ENCODE measurements at places on chromosomes 1 and 21.

GRCh38 chr1:213733705-213734104, 254.1 kb upstream of the PROX1 start:
- no peak for DNase-seq

- DNase-seq: no peak
Measured at GRCh38 chr1:34163792-34164731, 968 bp downstream of the CSMD2 start.

- peak; percentile 22 for DNase-seq
Measured at GRCh38 chr1:176885751-176886150, 278.8 kb downstream of the ASTN1 start.

GRCh38 chr21:37208741-37209225, 58.4 kb downstream of the VPS26C start:
- DNase-seq: no peak

DNA sequence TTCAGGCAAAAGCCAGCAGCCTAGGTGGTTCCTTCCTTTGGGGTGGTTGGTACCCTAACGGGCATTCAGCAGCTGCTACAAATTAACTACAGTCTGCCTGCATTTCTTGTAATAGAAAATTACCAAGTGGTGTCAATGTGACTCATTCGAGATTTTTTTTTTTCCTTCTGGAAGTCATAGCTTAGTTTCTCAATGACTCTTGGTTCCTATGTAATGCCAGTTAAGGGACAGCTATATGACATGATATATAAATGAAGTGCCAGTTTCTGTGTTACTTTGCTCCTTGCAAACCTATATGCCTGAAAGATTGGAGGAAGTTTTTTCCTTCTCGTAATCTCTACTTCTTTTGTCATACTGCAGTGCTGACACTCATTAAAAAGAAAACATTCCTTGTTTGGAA, 2.6 kb downstream of the MGST3 start:
- no peak for DNase-seq

DNA sequence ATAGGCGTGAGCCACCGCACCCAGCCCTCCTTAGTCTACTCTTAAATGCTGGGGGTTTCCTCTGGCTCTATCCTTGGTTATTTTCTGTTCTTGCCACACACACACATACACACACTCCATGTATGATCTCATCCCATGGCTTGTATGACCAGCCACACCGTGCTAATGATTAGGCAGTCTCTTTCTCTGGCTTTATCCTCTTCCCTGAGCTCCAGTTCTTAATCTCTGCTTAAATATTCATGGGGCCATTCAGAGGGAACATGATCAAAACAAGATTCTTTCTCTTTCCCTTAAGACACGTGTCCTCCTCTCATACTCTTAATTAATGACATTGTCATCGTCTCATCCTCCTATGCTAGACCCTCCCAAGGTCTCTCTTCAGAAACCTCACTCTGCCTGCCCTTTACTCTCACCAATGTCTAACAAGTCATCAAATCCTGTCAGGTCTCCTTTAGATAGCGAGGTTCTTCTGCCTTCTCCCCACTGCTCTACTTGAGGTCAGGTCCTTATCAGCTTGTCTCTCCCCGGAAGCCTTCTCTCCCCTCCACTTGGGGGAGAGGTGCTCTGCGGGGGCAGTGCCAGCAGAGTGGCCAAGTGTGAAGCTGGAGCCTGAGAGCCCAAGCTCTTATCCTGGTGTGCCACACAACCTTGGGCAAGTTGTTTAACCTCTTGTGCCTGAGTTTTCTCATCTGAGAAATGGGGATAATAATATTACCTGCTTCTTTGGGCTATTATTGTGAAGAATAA, 83.0 kb upstream of the GNG12 start:
- no peak for DNase-seq

DNA sequence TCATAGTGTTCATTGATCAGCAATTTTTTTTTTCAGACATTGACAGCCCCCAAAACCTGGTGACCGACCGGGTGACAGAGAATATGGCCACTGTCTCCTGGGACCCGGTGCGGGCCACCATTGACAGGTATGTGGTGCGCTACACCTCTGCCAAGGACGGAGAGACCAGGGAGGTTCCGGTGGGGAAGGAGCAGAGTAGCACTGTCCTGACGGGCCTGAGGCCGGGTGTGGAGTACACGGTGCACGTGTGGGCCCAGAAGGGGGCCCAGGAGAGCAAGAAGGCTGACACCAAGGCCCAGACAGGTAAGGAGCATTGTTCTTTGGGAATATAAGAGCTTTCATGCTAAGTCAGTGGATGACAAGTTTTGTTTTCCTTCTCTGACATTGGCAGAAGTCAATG, 49.3 kb downstream of the TNN start:
- DNase-seq: no peak

DNA sequence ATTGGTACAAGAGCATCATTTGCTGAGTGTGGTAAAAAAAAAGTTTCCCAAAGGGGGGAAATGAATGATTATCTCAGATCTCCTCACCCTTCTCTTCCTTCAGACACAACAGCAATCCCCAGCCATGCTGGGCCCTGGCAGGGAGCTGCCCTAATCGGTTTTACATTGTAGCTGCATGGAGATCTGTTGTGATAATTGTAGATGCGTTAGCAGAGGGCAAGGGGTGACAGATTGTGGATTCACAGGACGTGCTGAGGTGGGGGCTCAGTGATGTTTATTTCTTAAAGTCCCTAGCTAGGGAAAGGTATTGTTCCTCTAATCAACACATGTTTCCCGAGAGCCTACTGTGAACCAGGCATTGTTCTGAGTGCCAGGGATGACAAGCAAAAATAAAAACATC, 304.1 kb downstream of the PBX1 start:
- DNase-seq: no peak

DNA sequence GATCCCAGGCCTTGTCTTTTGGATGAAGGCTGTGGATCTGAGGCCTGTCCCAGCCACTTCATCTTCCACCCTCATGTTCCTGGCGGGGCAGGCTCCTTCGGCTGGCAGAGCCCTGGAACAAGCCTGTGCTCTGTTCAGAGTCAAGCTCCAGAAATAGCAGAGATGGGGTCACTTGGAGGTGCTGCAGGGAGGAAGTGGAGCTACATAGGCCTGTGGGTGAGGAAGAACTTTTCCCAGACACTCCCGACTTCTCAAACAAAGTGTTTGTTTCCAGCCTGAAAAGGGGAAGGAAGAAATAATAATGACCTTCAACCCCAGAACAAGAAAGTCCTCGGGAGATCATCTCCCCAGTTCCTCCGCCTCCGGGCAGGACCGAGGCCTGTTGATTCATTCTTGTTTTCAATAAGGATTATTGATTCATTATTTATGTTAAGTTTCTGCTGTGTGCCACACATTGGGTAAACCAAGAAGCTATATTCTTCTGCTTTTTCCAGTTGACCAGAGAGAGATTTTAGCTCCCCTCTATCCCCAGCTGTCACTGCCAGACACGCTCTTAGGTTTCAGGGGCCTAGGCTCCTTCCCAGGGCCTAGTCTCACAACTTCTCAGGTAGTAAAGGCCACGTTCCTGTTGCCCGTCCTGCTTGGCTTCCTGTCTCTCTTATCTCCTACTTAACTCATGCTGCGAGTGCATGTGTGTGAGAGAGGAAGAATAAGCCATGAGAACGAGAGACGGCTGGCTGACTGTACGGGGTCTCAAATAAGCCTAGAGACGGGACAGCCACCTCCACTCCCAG, 16.9 kb downstream of the IKBKE start:
- no peak for DNase-seq

DNA sequence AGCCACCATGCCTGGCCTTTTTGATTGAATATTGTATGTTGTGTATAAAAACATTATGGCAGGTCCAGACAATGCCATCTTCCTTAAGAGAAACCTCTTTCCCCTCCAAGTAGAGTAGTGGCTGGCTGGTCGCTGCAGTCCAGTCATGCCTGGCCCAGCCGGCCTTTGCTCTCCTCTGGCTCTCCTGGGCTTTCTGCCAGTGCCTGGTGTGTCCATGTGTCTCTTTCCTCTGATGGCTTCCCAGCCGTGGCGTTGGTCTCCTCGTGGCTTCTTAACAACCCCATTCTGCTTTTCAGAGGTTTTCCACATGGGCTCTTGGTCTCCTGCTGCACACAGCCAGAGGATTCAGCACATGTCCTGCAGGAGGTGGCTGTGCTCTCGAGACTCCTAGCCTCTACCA, 58.7 kb downstream of the DIP2A start:
- no peak for DNase-seq

DNA sequence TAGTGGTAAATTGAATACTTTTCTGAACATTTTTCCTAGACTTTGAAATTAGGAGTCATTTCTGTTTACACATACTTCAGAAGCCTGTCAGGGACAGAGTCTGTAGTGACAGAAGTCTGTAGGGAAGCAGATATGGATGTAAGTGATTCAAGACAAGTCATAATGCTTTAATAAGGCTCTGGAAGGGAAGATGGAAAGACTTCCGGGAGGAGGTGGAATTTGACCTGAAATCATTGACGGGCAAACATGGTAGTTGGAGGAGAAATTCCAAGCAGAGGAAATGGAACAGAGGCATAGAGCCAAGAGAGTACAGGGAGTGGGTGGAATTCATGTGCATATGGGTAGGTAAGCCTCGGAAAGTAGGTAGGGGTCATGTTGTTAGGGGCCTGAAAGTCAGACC, 22.5 kb downstream of the CAMTA1 start:
- DNase-seq: no peak

- DNase-seq: no peak
Measured at GRCh38 chr1:40185951-40186864, 25.0 kb downstream of the RLF start.

DNA sequence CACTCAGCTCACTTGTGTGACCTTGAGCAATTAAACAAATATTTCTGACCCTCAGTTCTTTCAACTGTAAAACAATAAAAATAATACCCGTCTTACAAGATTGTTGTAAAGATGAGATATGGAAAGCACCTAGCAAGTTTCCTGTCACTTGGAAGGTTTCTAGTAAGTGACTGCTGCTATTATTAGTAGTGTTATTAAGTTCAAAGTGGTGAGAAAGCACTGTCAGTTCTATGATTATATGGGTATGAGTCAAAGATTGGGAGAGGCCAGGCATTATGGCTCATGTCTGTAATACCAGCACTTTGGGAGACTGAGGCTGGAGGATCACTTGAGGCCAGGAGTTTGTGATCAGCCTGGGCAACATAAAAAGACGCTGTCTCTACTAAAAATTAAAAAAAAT, 145.4 kb downstream of the C1orf21 start:
- DNase-seq: no peak

DNA sequence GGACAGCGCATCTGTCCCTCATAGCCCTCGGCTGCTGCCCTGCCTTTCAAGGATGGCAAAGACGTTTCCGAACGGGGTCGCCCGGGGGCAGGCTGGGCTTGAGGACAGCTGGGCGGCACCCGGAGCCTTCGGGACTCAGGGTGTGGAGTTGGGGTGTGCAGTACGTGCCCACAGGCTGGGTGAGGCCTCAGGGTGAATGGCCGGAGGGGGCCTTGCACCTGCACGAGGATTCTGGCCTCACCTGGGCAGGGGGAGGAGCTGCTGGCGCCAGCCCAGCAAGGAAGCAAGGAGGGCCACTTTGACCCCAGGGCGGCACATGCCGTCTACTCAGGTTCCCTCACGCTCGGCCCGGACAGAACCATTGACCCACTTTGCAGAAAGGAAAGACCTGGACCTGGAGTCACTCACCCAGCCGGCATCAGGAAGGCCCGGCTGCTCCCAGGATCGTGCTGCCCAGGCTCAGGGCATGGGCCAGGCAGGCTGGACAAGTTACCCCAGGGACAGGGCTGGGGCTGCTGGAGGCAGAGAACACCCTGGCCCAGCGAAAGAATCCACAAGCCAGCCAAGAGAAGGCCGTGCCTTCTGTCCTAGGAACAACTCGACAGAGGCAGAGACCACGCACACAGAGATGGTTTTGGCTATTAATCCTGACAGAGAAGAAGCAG, 65.1 kb upstream of the TTC34 start:
- no peak for DNase-seq

DNA sequence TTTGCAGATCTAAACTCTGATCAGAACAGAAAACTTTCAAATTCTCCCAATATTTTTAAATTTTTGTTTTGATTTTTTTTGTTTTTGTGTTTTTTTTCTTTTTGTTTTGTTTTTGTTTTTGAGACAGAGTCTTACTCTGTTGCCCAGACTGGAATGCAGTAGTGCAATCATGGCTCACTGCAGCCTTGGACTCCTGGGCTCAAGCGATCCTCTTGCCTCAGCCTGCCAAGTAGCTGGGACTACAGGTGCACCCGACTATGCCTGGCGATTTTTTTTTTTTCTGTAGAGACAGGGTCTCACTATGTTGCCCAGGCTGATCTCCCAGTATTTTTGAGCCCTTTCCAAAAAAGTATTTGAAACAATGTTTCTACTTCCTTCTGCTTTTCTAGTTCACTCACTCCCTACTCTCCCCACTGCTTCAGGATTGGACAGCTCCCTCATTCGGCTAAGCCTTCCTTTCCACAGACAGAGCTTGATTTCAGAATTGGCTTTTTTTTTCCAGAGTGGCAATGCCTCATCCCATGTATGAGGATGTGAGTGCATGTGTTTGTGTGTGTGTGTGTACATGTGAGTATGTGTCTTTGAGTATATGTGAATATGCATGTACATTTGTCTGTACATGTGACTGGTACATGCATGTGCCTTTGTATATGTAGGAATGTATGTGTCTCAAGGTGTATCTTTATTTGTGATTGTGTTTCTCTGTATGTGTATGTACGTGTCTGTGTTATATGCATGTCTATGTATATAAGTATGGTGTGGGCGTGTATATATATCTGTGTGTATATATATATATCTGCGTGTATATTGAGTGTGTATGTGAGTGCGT, 11.9 kb downstream of the LHX4 start:
- no peak for DNase-seq

DNA sequence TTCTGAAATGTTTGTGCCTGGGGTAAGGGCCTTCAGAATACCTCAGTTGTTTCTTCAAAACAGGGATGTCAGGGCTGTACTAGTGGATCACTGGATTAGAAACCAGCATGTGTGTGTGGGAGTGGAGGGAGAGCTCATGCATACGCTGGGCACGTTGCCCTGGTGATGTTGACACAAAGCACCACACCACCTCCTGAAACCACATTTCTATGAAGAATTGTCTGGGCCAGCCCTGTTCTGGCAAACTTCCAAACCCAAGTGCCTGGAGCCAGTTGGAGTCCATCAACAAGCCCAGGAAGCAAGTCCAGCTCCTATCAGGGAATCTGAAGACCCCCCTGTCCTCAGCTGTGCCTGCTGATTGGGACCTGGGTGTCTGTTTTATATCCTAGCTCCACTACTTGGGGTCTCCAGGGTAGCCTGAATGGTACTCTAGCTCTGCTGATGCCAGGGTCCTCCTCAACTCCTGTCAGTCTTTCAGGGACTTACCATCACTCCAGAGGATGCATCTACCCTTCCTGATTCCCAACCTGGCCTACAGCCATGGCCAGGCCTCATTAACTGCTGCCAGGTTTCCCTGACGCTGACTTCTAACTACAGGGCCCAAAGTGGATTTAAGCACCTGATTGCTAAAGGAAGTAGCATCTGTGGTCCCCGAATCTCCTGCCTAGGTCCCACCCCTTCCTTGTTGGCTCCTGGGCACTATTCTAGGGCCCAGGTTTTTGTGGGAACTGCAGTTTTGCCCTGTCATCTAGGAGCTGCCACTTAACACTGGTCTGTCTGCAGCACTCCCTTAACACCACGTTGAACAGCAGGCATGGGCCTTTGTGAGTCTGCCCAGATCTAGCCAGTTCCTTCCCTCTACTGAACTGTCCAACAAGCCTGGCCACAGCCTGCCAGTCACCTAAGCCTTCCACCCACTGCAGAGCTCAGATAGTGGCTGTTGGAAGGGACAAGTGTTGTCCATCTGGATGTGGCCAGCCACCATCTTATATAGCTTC, 45.5 kb downstream of the LPAR3 start:
- peak; percentile 96 for DNase-seq

GRCh38 chr1:154866257-154867063, 3.6 kb downstream of the KCNN3 start:
- no peak for DNase-seq
